ENCODE measurements at places on chromosomes 12 and 14.

- DNase-seq = no peak
Observed at GRCh38 chr12:108076556-108076955, 52.5 kb upstream of the WSCD2 start.

- no peak for DNase-seq
Observed at GRCh38 chr12:80867941-80868340, 69.8 kb downstream of the LIN7A start.

DNA sequence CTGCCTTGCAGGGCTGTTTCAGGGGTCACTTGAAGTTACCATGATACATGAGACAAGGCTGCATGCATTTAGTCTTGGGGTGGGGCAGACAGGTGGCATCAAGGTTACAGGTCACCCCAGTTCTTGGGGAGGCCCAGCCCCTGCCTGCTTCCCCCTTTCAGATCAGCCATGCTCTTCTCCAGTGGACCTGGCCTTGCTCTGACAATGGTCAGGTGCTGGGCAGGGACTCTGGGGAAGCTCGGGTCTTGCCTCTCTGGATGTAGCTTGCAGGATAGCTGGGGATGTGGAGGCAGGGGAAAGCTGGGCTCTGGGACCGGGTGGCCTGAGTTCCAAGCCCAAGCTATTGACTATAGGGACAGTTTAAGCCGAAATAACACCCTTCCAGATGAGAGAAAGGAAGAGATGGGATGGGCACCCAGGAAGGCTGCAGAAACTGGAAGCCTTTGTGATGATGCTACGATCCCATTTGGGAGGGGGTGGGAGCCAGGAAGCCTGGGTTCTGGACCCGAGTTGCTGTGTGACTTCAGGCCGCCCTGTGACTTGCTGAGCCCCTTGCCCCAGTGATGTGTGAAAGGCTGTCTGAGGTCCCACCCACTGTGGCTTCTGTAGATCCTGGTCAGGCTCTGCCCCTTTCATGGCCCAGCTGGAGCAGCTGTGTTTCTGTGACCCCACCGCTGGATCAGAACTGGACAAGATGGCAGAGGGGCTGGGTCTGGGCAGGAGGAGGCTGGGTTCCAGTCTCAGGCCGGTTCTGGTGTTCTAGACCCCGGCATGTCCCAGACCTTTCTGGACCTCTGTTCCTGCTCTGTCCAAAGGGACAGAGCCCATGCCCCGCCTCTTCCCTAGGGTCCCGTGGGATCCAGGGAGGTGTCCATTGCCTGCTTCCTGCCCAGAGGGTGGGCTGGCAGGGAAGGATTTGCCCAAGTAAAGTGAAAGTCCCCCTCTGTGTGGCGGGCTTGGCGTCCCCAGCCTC, 2.1 kb downstream of the TNFAIP2 start:
- DNase-seq = no peak

DNA sequence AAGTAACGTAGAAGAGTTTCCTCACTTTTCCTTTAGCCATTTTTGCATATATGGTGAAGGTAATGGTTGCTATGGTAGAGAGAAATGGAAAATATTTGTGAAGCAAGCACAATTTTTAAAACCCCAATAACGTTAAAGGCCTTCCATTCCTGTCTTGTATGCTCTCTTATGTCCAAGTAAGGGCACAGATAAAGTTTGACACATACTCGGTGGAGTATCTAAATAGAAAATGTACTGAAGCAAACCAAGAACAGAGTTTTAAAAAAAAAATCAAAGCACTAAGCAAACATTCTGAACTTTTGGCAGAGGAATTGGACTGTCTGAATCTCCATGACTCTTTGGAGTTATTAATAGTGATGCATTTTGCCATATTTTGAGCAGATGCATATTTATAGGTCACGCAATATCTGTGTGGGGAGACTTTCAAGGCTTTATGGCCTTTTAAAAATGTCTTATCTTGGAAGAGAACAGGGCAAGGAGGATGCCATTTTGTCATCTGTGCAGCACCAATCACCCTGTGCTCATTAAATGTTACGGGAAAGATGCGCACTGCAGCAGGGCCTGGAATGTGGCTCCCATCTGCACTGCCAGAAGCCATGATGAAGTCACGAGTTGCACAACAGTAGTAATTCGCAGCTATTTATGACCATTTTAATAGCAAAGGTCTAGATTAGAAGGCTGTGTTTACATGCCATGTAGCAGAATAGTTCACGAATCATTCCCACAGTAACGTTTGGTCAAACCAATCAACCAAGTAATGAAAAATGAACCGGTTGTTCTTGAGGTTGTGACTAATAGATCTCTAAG, 23.3 kb upstream of the AMIGO2 start:
- DNase-seq = no peak

GRCh38 chr14:76386944-76387782, 11.2 kb downstream of the ESRRB start:
- peak; percentile 30 for DNase-seq

GRCh38 chr14:33068040-33068439, 129.4 kb downstream of the NPAS3 start:
- no peak for DNase-seq

DNA sequence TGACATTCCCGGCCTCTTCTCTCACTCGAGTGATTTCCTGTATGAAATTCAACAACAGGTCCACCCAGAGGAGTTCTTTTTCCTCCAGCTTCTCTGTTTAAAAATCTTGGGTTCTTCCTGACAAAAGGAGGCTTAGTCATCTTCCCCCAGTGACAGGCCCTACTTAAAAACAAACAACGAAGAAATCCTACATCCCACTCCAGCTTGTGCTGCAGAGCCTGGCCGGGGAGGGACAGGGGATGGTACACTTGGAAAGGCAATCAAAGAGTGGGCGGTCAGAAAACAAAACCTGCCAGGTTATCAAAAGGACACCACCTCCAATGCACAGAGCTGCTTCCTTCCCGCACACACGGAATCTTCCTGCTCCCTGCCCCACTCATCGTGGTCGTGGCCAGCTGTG, 101.3 kb downstream of the CACNA1C start:
- DNase-seq = no peak

- no peak for DNase-seq
Observed at GRCh38 chr12:6494258-6494743, 399 bp downstream of the NCAPD2 start.

All from activated T-cell treated with anti-CD3 and anti-CD28 coated beads for 4 hours (primary cell).